ENCODE measurements at places on chromosomes 12 and 14. TPM values are rescaled to one million over a fixed set of nuclear protein-coding genes. Genes with fewer than 3 reads are reported as not detected.

The LMO3 gene
- total RNA-seq: not detected

The BMP4 gene
- total RNA-seq: 0.34 TPM

The PTGDR gene
- total RNA-seq: 0.12 TPM

The GPRC5D gene
- total RNA-seq: 0.46 TPM

The GLS2 gene
- total RNA-seq: 5.5 TPM

The LRRK2 gene
- total RNA-seq: not detected

The CCDC196 gene
- total RNA-seq: not detected

DNA sequence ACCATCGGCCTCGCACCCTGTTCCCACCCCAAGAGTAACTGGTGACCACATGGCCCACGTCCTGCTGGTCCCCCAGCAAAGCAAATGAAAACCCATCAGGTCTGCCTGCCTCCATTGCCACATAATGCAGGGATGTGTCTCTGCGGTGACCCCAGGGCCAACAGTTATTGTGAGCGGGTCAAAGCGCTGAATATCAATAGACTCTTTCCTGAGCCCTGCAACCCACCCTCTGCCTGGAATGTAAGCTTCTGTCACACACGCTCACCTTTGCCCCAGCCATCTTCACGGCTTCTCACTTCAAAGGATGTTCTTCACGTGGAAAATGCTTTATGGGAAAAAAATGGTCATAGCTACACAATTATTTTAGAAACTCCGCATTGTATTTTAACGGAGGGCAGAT, 63.9 kb downstream of the FZD10 start:
- H3K4me3 ChIP-seq: no peak overlapping the region
- H3K27me3 ChIP-seq: peaks cover 6% of the 10 kb centered on the region
- DNase-seq: no peak

GRCh38 chr12:101941306-101942249, 64.2 kb downstream of the DRAM1 start:
- H3K4me3 ChIP-seq: no peak overlapping the region
- H3K27me3 ChIP-seq: peaks cover 9% of the 10 kb centered on the region
- DNase-seq: no peak
- no peak overlapping the region for H3K27ac ChIP-seq

DNA sequence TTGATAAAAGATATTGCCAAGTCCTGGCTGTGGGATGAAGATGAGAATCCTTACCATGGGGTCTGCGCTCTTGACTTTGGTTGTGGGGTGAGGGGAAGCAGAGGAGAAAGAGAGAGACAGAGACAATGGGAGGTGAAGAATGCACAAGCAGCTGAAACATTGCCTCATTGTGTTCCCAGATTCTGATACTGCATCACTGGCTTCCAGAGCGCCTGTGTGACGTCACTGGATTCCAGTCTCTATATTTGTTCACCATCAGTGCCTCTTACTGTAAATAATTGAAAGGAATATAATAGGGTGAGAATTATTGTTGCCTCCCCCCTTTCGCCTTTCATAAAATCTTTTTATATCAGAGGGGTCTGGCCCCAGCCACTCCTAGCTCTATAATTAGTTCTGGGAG, 188.9 kb upstream of the NTF3 start:
- DNase-seq: no peak
- H3K27me3 ChIP-seq: no peaks in the 10 kb centered on the region
- no peaks in the 10 kb centered on the region for H3K36me3 ChIP-seq
- no peaks in the 10 kb centered on the region for H3K4me1 ChIP-seq
- no peak overlapping the region for H3K27ac ChIP-seq
- no peak overlapping the region for H3K4me3 ChIP-seq

DNA sequence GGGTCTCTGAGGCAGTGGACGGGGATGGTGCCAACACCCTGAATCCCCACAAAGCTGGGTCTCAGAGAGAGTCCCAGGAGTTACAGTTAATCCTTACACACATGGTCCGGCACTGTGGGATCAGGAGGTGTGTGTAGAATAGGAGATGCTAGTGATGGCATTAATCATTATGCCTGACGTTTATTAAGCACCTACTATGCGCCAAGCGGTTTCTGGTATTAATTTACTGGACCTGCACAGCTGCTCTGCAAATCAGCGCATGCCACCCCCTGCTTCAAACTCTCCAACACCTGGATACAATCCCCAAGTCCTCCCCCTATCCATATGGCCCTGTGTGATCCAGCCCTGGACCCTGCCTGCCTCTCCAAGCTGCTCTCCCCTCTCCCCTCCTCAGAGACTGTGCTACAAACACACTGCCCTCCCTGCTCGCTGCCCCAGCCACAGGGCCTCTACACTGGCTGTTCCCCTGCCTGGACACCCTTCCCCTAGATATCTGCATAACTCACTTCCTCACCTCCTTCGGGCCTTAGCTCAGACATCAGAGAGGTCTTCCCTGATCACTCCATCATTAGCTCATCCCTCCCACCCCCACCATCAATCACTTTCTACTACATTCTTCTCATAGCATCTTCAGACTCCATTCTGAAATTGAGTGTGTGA, 86.0 kb downstream of the RFLNA start:
- H3K27me3 ChIP-seq: no peaks in the 10 kb centered on the region
- peaks cover 13% of the 10 kb centered on the region for H3K36me3 ChIP-seq
- H3K4me3 ChIP-seq: no peak overlapping the region
- H3K4me1 ChIP-seq: no peaks in the 10 kb centered on the region
- no peak overlapping the region for H3K27ac ChIP-seq
- DNase-seq: no peak

GRCh38 chr14:97408503-97408902, 611.3 kb downstream of the VRK1 start:
- H3K36me3 ChIP-seq: no peaks in the 10 kb centered on the region
- H3K4me1 ChIP-seq: peaks cover 38% of the 10 kb centered on the region
- H3K27ac ChIP-seq: peak overlapping the region; percentile 92
- no peaks in the 10 kb centered on the region for H3K27me3 ChIP-seq
- no peak for DNase-seq
- peak overlapping the region; percentile 49 for H3K4me3 ChIP-seq

- peaks cover 24% of the 10 kb centered on the region for H3K36me3 ChIP-seq
- H3K4me3 ChIP-seq: no peak overlapping the region
- DNase-seq: no peak
- H3K4me1 ChIP-seq: peaks cover 18% of the 10 kb centered on the region
- no peaks in the 10 kb centered on the region for H3K27me3 ChIP-seq
Measured at GRCh38 chr14:73285979-73286378, 48.7 kb downstream of the PAPLN start.

DNA sequence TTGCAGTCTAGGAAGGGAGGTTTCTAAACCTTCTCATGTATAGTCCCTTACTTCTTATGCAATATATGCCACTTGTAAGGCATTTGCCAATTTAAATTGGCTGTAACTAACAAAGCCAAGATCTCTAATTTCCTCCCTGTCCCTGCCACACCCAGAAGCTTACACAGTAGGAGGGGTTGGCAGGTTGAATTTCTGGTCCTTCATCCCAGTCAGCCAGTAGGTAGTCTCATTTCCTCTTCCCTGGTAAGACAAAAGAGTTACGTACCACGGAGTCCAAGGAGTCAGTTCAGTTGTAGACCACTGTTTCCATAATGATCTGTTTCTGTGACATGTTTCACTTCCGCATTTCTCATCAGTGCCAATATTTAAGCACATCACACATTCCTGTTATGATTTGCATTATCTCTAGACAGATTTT, 47.0 kb upstream of the PLBD1 start:
- H3K36me3 ChIP-seq: peaks cover 3% of the 10 kb centered on the region
- no peak overlapping the region for H3K27ac ChIP-seq
- peaks cover 9% of the 10 kb centered on the region for H3K27me3 ChIP-seq
- no peak overlapping the region for H3K4me3 ChIP-seq
- no peak for DNase-seq

DNA sequence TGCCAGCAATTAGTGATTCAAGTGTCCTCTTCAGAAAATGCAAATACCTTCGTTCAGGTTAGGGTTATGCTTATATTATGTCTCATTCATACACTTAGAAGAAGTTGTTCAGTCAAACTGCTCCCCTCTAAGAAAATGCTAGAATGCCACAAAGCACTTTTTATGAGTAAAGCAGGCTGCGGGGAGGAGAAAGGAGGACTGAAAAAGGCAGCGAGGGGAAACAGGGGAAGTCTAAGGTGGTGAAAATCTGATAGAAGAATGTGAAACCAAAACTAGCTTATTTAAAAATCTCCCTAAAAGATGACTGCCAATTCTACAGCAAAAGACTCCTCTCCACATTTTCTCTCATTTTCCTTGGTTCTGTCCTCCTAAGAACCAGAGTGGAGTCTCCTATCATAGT, 70.1 kb downstream of the PRKD1 start:
- no peak overlapping the region for H3K27ac ChIP-seq
- H3K4me1 ChIP-seq: no peaks in the 10 kb centered on the region
- H3K27me3 ChIP-seq: no peaks in the 10 kb centered on the region
- H3K4me3 ChIP-seq: no peak overlapping the region
- H3K36me3 ChIP-seq: no peaks in the 10 kb centered on the region
- DNase-seq: no peak

GRCh38 chr12:31518680-31519227, 72.2 kb downstream of the DENND5B start:
- no peak overlapping the region for H3K4me3 ChIP-seq
- H3K27me3 ChIP-seq: peaks cover 1% of the 10 kb centered on the region
- no peaks in the 10 kb centered on the region for H3K4me1 ChIP-seq
- H3K36me3 ChIP-seq: no peaks in the 10 kb centered on the region

GRCh38 chr12:58575256-58575655, 345.0 kb downstream of the LRIG3 start:
- H3K4me3 ChIP-seq: no peak overlapping the region
- no peaks in the 10 kb centered on the region for H3K27me3 ChIP-seq
- no peaks in the 10 kb centered on the region for H3K36me3 ChIP-seq
- no peaks in the 10 kb centered on the region for H3K4me1 ChIP-seq

- H3K27ac ChIP-seq: no peak overlapping the region
- no peaks in the 10 kb centered on the region for H3K36me3 ChIP-seq
- H3K4me1 ChIP-seq: no peaks in the 10 kb centered on the region
- H3K4me3 ChIP-seq: no peak overlapping the region
Measured at GRCh38 chr14:75709207-75709812, 48.3 kb downstream of the TTLL5 start.

DNA sequence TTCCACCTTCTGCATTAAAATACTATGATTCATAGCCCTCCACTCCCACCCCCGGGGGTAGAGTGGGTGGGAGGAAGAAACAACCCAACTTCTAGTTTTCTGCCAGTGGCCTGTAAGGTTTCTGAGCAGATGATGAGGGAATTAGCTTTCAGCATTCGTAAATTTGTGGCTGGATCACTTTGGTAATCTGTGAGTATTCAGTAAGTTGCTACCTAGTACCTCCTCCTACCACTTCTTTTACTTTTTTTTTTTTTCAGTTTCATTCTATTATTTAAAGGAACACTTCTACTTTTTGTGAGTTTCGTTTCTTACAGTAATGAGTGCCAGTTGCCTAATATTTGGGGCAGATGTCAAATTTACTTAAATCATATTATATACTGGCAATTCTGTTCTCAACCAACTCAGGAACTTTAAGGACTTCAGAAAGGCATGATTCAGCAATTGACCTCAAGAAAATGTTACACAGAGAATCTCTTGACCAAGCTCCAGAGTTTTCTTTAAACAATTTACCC, 42.4 kb upstream of the EMP1 start:
- H3K4me3 ChIP-seq: no peak overlapping the region
- H3K27me3 ChIP-seq: peaks cover 9% of the 10 kb centered on the region
- peaks cover 6% of the 10 kb centered on the region for H3K4me1 ChIP-seq

DNA sequence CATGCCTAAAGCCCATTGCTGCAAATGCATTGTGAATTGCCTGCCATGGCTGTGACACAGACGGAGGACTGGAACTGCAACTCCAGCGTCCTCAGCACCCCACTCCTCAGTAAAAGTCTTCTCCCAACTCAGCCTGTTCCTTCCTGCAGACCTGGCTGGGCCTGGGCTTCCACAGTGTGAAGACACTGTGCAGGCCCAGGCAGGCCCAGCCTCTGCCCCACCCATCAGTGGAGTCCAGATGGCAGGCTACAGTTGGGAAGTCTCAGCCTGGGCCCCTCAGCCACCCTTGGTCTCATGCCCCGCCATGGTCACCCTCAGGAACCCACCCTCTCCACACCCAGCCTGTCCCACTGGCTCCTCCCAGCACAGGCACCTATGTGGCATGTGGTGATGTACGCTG, 22.0 kb downstream of the VSX2 start:
- DNase-seq: no peak
- peaks cover 8% of the 10 kb centered on the region for H3K27me3 ChIP-seq
- H3K36me3 ChIP-seq: no peaks in the 10 kb centered on the region
- H3K27ac ChIP-seq: no peak overlapping the region

GRCh38 chr14:89773151-89773550, 181.4 kb downstream of the EFCAB11 start:
- peaks cover 15% of the 10 kb centered on the region for H3K4me1 ChIP-seq
- H3K27me3 ChIP-seq: peaks cover 7% of the 10 kb centered on the region

DNA sequence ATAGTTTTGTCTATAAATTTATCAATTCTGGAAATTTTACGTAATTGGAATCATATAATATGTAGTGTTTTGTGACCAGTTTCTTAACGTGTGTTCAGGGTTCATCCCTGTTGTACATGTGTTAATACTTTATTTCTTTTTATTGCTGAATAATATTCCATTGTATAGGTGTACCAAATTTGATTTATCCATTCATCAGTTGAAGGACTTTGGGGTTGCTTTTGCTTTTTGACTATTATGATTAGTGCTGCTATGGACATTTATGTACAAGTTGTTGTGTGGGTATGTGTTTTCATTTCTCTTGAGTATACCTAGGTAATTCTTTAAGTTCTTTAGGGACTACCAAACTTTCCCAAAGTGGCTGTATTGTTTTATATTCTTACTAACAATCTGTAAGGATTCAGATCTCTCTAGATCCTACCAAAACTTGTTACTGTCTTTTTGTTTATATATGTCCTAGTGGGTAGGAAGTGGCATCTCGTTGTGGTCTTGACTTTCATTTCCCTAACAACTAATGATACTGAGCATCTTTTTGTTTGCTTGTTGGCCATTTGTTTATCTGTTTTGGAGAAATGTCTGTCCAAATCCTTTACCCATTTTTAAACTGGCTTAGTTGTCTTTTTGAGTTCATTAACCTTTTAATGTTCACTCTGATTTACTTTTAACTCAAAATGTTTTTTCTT, 14.9 kb downstream of the VRK1 start:
- no peak overlapping the region for H3K27ac ChIP-seq
- H3K36me3 ChIP-seq: peaks cover 6% of the 10 kb centered on the region
- no peak overlapping the region for H3K4me3 ChIP-seq
- peaks cover 38% of the 10 kb centered on the region for H3K4me1 ChIP-seq
- no peak for DNase-seq
- H3K27me3 ChIP-seq: no peaks in the 10 kb centered on the region

All from activated CD4-positive, alpha-beta memory T cell treated with anti-CD3 and anti-CD28 coated beads for 36 hours (primary cell).